Stimulated activated CD8-positive, alpha-beta memory T cell treated with anti-CD3 and anti-CD28 coated beads, Interleukin-4, amount 100 ng/mL, for 48 hours (primary cell): ENCODE measurements at places on chromosomes 7 and 10.

DNA sequence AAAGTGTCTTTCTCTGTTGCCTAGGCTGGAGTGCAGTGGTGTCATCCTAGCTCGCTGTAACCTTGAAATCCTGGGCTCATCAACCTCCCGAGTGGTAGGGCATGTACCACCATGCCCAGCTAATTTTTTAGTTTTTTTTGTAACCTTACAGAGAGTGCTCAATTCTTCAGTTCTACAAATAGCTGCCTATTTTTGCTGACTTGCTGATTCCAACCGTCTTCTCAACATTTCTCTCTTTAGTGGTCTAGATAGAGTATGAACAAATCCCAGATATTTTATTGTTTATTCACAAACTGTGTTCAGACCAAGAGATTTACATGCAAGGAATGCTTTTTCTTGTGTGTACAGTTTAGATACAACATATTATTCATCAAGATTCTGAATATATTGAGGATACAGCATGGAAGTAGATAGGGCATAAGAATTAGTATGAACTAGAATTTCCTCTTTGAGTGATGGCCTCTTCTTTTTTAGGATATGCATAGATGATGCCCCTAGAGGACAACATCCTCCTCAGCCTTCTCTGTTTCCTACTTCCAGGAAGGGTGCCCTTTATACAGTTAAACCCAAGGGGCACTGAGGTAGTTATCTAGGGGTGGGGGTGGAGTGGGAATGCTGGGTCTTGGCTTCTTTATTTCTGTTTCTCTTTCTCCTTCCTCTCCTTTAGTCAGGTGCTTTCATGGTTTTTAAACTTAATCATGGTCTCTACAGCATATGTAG lies 26.0 kb downstream of the PRPF18 start:
- DNase-seq: no peak

- no peak for DNase-seq
Measured at GRCh38 chr10:1141701-1142100, 85.5 kb downstream of the WDR37 start.

- DNase-seq: no peak
Measured at GRCh38 chr10:44132361-44133289, 252.3 kb downstream of the CXCL12 start.

DNA sequence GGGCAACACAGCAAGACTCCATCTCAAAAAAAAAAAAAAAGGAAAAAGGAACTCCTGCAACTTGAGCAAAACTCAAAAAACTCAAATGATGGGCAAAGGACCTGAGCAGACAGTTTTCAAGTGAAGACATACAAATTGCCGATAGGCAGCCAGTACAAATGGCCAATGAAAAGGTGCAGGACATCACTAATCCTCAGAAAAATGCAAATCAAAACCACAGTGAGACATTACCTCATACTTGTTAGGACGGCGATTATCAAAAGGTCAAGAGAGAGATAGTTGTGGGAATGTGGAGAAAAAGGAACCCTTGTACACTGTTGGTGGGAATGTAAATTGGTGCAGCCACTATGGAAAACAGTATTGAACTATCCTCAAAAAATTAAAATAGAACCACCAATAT lies 16.8 kb downstream of the SVOPL start:
- no peak for DNase-seq

DNA sequence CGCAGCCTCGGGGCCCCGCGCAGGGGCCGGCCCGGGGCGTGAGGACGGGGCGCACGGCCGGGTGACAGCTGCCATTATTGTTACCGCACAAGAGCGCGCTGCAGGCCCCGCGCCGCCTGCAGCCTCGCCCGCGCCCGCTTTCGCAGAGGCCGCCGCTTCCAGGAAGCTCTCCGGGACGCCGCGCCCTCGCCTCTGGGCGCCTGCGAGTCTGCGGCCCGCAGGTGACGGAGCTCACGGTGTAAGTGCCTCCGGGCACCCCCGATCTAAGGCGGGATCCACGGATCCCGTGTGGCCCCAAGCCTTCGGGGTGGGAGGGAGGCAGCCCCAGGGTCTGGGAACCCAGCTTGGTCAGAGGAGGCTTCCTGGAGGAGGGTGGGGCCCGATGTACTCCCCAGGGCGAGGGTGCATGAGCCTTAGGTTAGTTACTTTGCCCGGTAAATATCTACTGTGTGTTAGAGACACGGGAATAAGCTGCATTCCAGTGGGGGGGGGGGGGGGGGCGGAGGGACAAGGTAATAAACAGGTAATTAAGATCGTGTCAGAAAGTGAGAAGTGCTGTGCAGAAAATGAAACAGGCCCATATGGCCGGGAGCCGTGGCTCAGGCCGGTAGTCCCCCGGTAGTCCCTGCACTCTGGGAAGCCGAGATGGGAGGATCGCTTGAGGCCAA lies 638 bp downstream of the IQCE start:
- peak; percentile 55 for DNase-seq

GRCh38 chr10:78295242-78295641 lies 261.6 kb downstream of the RPS24 start:
- no peak for DNase-seq

DNA sequence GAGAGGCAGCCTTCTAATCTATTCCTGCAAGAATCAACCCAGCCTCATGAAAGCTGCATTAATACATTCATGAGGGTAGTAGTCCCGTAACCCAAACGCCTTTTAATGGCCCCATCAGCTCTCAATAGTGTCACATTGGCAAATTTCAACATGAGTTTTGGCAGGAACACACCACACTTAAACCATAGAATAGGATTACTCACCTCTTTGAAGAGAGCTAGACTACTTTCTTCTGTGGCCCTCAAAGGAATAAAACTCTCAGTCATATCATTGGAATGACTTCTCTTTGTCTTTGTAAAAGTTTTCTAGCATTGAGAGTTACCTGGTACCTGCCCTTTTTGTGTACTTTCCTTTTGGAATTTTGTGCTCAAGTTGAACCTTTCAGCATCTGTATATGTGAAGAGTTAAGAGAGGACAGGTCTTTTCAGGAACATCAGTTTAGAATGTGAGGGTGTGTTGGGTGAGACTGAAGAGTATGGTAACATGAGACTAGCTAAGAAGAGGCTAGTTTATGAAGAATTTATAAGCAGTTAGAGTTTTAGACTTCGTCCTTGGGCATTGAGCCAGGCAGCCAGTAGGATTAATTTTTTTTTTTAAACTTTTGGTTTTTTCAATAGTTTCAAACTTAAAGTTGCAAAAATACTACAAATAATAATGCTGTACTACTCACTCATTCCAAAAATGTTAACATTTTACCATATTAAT lies 92.6 kb downstream of the MLLT10 start:
- no peak for DNase-seq

GRCh38 chr10:95792211-95792780 lies 36.3 kb downstream of the ENTPD1 start:
- no peak for DNase-seq

- DNase-seq: no peak
Measured at GRCh38 chr7:87105401-87105800, 45.9 kb upstream of the ELAPOR2 start.

DNA sequence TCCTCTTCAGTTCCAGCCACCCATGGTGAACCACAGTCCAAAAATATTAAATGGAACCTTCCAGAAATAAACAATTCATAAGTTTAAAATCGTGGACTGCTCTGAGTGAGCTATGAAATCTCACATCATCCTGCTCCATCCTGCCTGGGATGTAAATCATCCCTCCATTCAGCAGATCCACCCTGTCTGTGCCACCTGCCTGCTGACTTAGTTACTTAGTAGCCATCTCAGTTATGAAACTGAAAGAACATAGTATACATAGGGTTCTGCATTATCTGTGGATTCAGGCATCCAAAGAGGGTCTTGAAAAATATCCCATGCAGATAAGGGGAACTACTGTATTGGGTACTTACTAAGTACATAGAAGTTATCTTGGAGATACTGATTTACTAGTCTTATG lies 89.0 kb downstream of the ST8SIA6 start:
- no peak for DNase-seq

GRCh38 chr10:69130251-69130650 lies 6.3 kb downstream of the VPS26A start:
- no peak for DNase-seq

- no peak for DNase-seq
Measured at GRCh38 chr10:472241-472910, 217.1 kb downstream of the DIP2C start.

DNA sequence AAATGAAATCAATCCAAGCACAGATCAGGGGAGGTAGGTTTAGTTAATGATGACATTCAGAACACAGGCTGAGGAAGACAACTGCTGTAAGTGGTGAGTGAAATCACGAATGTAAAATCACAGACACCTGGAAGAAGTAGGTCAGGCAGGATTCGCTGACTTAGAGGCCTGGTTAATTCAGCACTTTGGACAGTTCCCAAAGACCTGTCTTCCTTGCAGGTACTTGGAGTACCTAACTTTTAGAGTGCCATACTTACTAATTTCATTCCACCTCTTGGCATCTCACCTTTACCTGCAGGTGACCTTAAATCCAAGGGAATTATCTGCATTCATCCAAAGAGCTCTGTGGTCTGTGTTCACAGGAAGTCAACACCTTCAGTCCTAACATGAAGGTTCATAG lies 822.3 kb downstream of the PHTF2 start:
- no peak for DNase-seq

DNA sequence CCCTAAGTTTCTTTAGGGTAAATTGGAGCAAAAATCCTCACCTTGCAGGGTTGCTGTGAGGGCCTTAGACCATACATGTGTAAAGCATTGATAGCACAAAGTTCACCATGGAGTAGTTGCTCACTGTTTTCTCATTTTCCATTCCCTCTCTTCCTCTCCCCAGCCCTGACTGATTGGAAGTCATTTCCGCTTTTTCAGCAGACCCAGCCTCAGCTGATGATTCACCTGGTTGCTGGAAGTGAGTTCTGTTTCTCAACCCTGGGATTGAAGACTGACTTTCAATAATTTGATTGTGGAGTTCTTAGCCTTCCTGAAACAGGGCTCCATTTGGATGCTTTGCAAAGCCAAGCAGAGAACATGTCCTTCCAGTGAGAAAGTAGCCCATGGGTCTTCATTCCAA lies 107.0 kb downstream of the PLXNA4 start:
- DNase-seq: no peak
